ENCODE measurements at places on chromosomes 2 and 18.
A peak's percentile ranks its signal among the peaks of the same experiment; 100 is the strongest.

- no peak for DNase-seq
Measured at GRCh38 chr2:2641541-2642410, 310.7 kb upstream of the MYT1L start.

DNA sequence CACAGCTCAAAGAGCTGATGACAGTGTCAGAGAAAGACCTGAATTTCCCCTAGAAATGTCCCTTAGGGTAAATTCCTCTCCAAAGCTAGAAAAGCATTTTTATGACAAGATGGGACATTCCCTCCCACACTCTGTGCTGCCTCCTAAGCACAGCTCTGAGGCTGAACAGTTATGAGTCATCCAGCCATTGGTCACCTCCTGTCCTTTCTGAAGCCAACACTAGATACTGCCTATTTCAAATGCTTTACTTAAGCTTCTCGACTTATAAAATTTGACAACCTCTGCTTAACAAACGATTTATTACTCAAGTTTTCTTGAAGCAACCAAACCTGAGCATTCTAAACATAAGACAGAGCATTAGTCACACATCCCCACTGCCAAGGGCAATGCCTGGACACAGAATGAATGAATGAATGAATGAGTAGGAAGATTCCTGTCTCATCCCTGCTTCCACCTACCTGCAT is 35.4 kb downstream of the B4GALT6 start:
- peak; percentile 37 for DNase-seq

DNA sequence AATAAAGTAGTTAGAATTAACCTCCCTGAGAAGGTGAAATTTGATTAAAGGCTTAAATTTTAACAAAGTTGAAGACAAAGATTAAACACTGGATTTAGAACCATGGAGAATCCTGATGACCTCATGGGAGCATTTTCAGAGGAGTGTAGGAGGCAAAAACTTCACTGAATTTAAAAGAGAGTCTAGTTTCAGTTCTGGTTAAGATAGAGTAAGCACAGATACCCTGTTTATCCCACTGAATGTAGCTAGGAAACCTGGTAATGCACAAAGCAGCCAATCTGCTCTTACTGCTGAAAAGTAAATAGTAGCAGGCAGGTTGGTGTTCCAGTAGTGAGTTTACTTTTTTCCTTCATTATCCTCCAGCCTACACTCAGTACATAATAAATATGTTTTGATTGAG is 654.9 kb upstream of the SYT4 start:
- DNase-seq = no peak

DNA sequence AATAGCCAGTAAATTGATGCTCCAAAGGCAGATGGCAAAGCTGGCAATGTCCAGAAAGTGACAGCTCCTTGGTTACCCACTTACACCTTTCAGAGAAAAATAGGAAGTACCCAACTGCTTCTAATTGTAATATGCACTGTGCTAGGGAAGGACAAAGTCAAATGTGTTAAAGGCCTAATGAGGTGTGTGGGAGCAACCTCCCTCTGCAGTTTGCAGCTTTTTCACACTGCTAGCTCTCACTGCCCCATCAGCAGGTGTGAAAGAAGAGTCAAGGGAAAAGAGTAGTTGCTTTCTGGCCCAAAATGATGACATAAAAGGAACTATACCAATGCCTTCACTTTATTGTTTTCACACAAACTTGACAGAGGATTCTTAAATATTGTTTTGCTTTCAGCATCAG is 284.1 kb upstream of the SETBP1 start:
- DNase-seq = no peak

GRCh38 chr18:35861367-35862118 is 110.9 kb upstream of the RMP24 start:
- DNase-seq = no peak

DNA sequence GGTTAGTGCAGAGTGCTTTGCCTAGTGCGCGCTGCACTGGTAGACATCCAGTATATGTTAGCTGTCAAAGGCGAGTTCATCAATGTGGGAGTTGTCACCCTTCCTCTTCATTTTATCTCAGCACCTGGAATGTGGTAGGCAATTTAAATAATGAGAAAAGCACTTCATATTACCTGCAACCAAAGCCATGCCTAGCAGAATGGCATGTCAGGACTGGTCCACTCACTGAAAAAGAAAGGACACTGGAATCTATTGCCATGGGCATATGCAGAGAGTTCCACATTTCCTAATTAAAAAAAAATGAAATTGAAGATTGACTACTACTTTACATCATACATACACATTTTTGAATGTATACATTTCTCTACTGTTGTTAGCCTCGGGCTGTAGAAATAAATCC is 139.6 kb downstream of the PAX3 start:
- DNase-seq = no peak
